Stimulated activated CD8-positive, alpha-beta memory T cell treated with anti-CD3 and anti-CD28 coated beads, Interleukin-4, amount 100 ng/mL, for 4 hours (primary cell): ENCODE measurements at places on chromosomes 6 and 20.

DNA sequence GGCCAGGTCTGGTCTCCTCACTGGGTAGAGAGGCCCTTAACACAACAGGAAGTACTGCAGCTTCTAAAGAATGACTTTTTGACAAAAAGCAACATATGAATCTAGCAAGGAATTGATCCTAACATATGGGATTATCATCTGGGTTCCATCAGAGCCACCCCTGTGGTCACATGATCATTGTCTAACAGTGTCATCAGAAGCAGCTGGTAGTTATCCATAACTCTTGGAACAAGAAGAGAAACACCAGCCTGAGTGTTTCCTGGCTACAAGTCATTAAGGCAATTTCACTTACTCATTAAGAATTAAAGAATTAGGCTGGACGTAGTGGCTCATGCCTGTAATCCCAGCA is 219.3 kb upstream of the ARID1B start:
- DNase-seq: no peak

DNA sequence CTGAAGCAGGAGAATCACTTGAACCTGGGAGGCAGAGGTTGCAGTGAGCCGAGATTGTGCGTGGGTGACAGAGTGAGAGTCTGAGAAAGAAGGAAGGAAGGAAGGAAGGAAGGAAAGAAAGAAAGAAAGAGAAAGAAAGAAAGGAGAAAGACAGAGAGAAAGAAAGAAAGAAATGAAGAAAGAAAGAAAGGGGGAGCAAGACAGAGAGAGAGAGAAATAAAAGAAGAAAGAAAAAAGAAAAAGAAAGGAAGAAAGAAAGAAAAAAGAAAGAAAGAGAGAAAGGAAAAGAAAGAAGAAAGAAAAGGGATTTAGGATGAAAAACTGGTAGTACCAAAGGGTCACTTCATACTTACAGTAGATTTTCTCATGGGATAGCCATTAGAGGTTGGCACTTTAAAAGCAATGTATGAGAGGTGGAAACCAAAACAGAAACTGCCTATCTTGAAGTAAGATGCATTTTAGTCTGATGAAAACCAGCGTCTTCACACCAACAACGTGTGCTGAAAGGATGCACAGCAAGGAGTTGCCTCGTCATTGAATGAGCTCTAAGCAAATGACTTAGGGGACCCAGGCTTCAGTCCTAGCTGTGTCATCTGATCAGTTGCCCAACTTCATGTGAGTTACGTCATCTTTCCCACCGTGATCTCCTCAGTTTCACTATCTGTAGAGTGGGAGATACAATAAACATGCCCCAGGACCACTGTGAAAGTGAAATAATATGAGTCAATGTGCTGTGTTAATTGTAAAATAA is 133.9 kb upstream of the NEDD9 start:
- DNase-seq: no peak

GRCh38 chr6:11367638-11368199 is 135.3 kb upstream of the NEDD9 start:
- DNase-seq: no peak

DNA sequence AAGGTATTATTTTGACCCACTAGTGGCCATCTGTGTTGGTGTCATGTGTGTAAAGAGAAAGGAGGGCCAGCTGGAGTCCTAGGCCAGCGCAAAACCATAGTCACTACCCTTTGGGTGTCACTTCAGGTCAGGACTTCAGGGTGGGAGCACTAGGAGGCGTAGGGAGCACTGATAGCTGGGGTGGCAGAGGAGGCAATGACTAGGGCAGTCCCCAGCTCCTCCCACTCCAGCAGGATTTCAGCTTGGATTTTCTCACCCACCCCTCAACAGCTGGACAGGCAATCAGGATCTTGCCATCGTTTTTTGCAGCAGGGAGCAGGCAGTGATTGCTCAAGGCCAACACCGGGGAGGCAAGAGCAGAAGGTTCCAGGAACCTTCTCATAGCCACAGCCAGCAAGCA is 4.2 kb upstream of the HLA-DOA start:
- DNase-seq: no peak

GRCh38 chr6:169326067-169326799 is 72.6 kb upstream of the THBS2 start:
- no peak for DNase-seq

GRCh38 chr6:96995903-96996302 is 71.4 kb downstream of the KLHL32 start:
- no peak for DNase-seq

DNA sequence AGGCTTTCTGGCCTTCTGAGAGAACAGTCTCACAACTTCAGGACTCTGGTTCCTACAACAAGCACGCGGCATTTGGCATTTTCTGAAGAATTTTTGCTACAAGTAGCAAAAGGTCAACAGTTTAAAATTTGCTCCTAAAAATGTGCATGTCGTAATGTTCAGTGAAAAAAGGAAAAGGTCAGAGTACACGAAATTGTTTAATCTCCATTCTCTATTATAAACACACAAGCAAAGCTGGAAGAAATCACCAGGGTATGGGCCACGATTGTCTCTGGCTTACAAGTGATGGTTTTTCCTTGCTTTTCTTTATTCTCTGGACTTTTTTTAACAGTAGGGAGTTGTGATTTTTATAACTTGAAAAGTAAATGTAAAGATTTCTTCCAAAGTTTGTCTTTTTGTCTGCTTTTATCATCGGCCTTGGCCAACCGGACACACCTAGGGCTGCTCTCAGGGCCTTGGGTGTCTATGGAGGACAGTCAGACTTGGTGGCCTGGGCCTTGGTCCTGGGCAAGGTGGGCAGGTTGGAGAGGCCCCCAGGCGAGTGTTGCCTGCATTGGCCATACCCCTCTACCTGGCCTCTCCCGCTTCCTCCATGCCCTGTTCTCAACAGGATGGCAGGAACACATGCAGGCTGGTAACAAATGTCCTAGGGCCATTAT is 32.4 kb downstream of the PLEKHG1 start:
- no peak for DNase-seq

DNA sequence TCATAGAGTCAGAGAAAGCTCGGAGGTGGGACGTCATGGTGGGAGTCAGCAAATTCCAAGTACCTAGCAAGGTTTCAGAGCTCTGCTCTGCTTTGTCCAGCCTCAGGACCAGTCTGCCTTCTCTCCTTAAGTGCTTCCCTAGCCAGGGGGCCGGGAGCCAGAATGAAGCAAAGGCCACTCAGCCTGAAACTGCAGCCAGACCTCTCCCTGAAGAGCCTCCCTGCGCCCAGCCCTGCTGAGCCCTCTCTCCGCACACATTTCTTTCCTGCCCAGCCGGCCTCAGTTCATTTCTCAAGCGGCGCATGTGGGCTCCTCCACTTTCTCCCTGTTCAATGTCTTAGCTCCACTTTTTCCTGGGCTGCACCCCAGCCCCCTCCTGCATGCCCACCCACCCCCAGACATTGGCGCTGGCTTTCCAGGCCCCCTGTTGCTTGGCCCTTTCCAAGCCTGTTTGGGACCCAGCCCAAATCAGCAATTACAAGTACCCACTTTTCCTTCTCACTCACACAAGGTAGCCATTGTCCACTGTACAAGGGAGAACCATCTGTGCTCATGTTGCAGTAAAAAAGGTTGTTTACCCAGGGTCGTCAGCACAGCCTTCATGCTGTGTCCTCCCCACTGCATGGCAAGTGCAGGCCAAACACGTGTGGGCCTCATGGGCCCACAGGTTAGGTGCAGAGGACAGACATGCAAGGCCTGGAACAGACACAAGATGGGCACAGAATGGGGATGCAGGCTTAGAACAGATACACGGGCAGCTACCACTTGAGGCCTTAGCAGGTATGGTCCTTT is 147.1 kb downstream of the MRPL14 start:
- no peak for DNase-seq

DNA sequence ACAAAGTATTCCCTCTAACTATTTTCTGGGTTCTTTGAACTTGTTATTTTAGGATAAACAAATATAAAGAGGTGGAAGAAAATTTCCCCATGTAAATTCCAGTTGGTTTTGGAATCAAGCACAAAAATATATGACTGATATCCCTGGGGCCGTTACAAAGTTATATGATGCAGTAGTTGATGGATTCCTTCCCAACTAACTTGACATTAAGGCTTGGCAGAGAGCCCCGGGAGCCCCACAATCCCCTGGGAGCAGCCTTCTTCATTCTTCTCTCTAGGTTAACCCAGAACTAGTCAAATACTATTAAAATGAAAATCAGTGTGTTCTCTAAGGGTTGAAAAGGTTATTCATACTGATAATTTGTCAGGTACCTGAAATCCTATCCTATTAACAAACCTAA is 508.9 kb upstream of the SOX4 start:
- DNase-seq: no peak

DNA sequence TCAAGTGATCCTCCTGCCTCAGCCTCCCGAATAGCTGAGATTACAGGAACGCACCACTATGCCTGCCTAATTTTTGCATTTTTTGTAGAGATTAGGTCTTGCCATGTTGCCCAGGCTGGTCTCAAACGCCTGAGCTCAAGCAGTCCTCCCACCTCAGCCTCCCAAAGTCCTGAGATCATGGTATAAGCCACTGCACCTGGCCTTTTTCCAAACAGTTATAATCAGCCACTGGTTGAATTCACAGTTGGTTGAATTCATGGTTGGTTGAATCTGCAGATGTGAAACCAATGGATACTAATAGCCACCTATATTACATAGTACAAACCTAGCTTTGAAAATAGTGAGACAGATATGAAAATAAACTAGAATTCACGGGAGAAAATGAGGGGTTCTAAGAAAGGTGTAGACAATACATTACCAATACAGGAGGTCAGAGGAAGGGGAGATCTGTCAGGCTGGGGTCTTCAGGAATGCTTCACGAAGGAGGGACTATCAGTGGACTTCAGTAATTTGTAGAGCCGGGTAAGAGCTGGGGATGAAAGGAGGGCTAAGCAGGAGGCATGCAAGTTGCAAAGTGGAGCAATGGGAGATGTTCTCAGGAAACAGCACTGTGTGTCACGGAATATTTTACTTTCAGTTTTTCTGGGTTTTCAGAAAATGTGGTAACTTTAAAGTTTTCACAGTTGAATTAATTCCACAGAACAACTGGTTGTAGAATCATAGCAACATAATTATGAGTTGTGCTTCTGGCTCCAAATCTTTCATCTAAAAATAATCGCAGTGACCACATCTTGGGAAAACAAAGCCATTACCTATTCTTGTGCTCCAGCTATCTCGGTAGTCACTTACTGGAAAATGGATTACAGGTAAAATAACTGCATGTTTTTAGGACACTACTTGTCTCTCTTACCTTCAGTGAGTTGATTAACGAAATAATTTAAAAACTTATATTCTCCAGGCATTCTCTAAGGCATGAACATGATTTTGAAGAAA is 12.9 kb upstream of the CEP85L start:
- no peak for DNase-seq

DNA sequence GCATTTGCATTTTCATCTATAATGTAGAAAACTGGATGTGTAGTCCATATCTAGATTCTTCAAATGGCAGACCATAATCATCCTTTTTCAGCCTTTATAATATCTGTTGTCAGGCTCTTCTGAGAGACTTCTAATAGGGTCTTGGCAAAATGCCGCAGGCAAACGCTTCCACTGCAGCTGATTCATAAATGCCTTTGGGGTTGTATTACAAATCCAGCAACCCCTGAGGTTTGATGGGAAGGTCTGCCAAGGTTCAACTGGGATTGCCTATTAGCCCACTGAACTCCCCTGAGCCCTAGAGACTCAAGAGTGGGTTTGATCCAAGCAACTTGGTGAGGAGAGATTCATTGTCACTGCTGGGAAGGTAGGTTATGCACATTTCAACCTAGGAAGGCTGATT is 365.2 kb upstream of the POU3F2 start:
- no peak for DNase-seq

DNA sequence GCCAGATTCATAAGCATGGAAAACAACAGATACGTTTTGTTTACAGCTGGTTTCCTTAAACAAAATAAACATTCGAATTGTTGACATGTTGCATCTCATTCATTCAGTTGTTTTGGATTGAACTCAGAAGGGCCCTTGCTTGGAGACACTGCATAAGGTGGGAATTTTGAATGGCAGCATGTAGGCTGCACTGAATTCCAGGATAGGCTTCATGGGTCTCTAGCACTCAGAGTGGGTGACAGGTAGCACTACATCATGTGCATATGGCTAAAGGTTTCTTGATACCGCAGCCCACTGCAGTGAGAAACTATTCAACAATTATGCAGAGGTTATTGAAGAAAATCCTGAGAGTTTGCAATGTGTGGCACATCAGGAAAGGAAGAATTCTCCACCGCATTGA is 1.6 kb downstream of the BEND6 start:
- no peak for DNase-seq

- DNase-seq: no peak
These were observed 39.2 kb upstream of the TLDC2 start for GRCh38 chr20:36836591-36837269.

DNA sequence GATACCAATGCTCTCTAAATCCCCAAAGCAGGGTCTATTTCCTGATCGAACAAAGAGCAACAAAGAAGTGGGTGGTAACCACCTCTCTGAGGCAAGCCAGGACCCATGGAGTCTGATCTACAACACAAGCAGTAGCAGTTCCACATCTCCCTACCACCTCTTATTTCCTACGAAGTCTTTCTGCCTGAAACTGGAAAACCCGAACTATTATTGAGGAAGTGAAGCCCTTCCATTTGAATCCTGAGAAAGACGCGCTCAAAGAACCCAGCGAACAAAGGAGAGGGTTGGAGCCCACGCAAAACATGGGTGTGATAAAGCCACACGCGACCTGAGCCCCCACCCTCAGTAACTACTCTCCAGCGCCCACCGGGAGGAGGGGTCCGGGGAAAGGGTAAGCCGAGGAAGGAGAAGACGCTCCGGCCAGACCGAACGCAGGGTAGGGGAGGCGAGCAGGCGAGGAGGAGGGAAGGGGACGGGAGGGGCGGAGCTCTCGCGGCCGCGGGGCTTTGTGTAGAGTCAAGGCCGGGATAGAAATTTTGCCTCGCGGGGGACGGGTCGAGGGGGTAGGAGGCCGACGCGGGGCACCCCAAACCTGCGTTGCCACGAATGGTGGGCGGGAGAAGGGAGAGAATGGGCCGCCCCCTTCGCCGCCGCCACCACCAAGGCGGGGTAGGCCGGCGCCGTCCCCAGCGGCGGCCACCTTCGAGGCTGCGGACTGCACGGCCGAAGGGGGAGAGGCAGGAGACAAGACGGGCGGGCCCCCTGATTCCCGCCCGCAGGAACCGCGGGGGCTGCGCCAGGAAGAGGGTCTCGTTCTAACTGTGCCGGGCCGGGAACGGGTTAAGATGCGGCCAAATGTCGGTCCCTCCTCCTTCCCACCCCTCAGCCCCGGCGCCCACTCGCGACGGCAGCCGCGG is 802 bp downstream of the HDAC2 start:
- peak; percentile 13 for DNase-seq

GRCh38 chr6:109336221-109336961 is 45.9 kb downstream of the CD164 start:
- no peak for DNase-seq

DNA sequence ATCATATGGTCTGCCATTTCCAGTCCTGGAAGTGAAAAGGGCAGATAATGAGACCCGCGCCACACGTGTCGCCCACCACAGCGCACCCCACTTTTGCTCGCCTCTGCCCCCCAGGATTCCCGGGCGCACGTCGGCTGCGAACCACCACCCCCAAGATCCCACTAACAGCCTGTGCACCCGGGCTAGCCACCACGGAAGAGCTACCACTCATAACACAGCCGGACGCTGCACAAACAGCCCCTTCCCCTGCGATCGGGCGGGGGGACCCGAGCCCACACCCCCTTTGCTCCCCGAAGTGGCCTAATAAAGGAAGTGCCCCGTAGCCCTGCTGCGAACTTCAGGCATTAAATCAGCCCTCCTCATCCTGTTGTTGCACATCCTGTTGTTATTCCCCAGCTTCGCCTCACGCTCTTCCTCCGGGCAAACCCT is 506 bp downstream of the CITED2 start:
- DNase-seq: no peak
